ENCODE measurements at places on chromosomes 11 and 22. TPM values are rescaled to one million over a fixed set of nuclear protein-coding genes. Genes with fewer than 3 reads are reported as not detected.

GRCh38 chr22:46547179-46547882, 9.9 kb upstream of the CELSR1 start:
- DNase-seq, result peak; percentile 54

- no peak for DNase-seq
Observed at GRCh38 chr11:108218912-108219783, 3.3 kb downstream of the NPAT start.

GRCh38 chr22:45504373-45505341, 2.0 kb downstream of the FBLN1 start:
- DNase-seq, result peak; percentile 64

DNA sequence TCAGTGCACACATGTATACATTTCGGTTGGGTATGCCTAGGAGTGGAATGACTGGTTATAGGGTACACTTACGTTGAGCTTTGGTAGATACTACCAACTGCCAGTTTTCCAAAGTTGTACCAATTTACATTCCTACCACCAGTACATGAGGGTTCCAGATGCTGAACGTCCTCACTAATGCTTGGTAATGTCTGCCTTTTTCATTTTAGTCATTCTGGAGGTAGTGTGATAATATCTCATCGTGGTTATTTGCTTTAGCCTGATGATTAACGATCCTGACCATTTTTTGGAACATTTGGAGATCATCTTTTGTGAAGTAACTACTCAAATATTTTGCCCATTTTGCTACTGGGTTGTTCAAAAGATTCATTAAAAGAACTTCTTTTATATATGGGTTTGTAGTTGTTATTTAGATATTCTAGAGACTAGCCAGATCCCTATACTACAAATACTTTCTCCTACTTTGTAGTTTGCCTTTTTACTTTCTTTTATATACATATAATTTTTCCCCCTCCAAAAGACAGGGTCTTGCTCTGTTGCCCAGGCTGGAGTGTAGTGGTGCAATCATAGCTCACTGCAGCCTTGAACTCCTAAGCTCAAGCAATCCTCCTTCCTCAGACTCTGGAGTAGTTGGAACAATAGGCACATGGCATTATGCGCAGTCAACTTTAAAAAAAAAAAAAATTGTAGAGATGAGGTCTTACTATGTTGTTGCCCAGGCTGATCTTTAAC, 62.1 kb downstream of the RBFOX2 start:
- peak; percentile 41 for DNase-seq

GRCh38 chr11:116646191-116646590, 126.6 kb downstream of the BUD13 start:
- DNase-seq, result no peak

DNA sequence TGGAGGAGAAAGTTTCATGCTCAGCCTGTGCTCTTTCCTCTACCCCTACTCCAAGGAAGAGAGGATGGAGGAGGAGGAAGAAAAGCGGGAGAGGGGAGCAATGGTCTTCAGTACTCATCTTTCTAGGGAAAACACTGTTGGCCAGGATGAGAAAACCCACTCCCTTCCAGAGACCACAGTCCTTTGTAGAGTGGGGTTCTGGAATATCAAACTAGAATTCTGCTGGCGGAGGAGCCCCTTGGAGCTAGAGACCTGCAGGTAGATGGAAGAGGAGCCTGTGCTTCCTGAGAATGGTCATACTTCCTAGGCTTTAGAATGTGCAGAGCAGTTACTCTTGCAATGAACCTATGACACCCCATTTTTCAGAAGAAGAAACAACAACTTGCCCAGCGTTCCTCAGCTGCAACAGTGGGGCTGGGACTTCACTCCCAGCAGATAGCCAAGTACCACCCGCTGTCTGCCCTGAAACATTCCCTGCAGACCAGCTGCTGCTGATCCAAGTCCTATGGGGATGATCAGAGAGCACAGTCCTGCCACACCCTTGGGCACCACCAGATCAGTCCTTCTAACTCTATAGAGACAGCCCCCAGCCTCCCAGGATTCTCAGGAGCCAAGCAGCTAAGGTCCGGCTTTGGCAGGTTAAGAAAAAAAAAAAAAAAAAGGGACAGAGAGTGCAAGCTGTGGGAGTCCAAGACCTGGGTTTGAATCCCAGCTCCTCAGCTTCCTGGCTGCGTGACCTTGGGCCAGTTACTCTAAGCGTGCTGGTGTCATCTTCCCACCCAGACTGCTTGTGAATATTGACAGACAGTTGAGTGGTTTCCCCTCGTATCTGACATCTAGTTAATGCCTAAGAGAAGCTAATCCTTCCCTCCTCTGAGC, 664 bp downstream of the PTGDR2 start:
- DNase-seq, result no peak

DNA sequence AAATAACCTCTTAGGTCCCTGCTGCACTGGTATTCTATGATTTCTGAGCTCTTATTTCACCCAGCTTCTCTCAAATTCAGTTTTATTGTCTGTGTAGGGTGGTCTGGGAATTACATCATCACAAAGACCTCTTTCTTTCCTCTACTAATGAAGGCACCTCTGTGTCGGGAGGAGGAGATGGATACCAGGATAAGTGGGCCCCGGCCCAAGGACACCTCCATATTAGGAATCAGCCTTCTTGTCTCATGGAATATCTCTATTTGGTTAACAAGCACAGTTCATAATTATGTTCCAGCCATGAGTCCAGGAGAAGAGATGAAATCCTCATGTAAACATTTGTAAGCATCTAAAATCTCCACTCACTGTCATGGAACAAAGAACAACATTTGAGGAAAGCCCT, 9.4 kb downstream of the PARVA start:
- no peak for DNase-seq

DNA sequence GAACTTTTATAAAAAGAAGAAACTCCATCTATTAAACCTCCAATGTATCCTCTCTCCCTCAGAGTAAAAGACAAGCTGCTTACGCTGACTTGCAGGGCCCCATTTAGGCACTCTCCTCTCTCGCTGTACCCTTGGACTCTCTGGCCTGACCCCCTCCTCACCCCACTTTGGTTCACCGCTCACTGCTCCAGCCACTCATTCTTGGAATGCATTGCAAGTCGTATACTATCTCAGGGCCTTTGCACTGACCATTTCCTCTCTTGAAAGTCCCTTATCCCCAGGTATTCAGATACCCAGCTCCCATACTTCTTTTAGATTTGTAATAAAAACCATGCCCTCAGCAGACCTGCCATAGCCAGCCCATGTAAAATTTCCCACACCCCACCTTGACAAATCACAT, 139.6 kb downstream of the DBX1 start:
- DNase-seq, result no peak

DNA sequence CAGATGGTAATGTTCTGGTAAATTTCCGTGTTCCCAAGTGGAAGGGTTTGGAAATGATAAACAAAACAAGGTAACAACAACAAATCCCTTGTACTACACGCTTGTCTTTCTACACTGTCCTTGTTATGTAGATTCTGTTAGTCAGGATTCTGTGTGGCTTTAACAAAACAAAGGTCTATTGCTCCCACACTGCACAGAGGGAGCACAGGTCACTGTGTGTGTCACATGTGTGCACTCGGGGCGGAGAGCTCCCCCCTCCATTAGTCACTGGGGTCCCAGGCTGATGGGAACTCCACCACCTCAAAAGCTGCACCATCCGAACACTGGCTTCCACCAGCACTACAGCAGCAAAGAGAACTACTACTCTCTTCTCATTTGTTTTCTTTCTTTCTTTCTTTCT, 227.9 kb downstream of the NTM start:
- DNase-seq, result no peak

GRCh38 chr22:36571991-36572390, 43.0 kb upstream of the EIF3D start:
- DNase-seq, result peak; percentile 29

- DNase-seq, result no peak
Observed at GRCh38 chr11:5937868-5938602, 4.0 kb upstream of the OR56A3 start.

GRCh38 chr11:22699388-22699787, 33.0 kb downstream of the GAS2 start:
- DNase-seq, result no peak

- DNase-seq, result peak; percentile 24
Observed at GRCh38 chr11:83097429-83098075, 25.9 kb upstream of the RAB30 start.

DNA sequence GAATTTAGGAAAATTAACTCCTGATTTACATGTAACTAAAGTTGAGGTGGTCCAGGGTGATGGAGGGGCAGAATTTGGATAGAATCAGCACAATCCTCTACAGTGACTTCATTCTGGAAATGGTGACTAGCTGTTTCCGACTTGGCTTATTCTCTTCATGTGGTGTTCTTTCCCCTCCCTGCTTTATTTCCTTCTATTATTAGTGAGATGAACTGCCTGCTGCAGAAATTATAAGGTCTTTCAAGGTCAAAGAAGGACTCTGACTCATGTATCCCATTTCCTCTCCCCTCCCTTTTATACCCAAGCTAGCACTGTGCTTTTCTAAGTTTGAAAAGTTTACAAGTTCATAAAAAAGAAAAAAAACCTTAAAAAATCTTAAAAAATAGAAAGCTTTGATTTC, 12.2 kb upstream of the MRPL17 start:
- peak; percentile 50 for DNase-seq

DNA sequence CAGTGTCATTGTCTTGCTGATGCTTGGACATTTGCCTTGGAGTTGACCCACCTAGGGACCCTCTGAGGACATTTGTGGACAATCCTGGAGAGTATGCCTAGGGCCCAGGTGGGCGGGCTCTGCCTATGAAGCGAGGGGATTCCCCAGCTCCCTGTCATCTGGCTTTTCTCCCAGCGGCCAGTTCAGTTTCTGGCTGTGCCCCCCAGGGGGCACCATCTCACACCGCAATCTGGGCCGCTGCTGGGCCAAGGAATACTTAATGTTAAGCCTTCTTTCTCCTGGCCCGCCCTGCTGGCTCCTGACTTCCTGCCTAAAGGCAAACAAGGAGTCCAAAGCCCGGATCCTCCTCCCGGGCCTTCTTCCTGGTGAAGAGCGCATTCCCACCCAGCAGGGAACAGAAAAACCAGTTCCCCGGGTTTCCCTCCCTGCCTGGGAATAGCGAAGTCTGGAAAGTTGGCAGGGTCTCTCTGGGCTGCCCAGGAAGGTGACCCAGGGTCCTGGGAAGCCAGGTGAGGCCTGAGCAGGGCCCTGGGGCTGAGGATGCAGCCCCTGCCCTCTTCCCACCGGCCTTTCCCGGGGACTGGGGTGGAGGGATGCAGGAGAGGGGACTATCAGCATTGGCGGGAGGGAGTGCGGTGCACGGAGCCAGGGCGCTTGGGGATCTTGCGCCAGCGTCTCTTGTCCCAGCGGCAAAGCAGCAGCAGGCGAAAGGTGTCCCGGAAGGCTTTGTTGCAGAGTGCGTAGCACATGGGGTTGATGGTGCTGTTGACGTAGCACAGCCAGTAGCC, 11.9 kb downstream of the CHRM1 start:
- peak; percentile 70 for DNase-seq

DNA sequence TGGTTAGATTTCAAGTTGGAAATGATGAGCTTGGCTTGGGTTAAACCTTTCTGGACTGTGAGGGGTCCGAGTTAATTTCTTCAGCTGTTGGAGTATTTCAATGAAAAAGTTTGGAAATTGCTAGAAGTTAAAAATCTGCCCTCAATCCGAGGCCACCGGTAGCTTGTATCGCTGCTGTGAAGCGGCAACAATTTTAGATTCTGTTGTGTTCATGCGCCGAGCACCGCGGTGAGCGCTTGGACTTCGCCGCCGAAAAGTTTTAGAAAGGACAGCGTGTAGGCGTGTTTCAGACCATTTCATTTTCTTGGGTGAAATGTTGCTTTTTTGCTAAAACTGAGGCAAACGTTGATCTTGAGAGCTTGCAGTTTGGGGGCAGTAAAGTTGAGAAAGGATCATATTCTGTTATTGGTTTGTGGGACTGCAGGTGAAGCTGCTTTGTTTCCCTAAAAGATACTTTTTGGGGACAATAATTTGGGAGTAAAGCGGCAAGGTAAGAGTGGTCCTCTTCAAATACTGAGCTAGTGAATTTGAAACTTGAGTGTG, 928 bp downstream of the FBXO7 start:
- no peak for DNase-seq

DNA sequence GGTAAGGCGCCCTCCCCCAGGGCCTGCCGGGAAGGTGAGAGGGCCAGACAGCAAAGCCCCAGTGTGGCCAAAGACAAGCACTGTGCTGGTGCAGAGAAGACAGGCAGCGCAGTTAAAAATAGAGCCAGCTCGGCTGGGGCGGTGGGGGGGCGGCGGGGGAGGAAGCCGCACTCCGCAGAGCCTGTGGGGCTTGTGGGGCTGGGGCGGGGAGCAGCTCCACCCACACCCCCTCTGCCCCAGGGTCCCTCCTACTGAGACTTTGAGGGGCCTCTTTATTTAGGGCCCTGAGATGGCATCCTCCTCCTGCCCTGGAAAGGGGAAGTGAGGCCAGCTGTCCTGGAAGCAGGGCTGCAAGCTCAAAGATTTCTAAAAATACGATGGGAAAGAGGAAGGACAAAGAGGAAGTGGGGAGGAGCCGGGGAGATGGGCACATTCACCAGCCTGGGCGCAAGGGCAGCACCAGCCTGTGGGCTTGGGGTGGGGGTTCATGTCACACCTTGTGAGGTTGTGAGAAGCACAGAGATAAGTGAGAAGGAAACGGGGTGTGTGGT, 2.6 kb downstream of the CYTH4 start:
- no peak for DNase-seq

DNA sequence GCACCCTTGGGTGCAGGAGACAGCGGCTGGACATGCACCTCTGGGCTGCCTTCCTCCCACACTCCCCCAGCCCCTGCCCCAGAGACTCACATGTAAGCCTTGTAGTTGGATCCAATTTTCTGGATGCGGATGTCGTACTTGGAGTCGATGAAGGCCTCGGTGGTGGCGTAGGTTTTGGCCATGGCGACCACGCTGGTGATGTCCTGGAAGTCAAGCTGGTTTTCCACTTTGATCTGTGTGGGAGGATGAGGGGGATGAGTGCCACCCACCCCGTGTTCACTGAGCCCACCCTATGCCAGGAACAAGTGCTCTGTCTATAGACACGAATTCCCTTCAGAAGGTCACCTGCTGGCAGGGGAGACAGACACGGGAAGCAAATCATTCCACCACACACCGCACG, 66.9 kb downstream of the FBXO7 start:
- no peak for DNase-seq

GRCh38 chr22:36510966-36511881, 4.4 kb upstream of the FOXRED2 start:
- peak; percentile 57 for DNase-seq

- DNase-seq, result peak; percentile 99
Observed at GRCh38 chr11:126268708-126269579, at the start of the genes FOXRED1 and SRPRA. TSS of gene FOXRED1 (plus strand) at chr11:126269154. CDS start at chr11:126269207, 53 bp downstream. TSS of gene SRPRA (minus strand) at chr11:126268895. CDS start at chr11:126268804, 91 bp downstream.

Gene ZFPL1
- 28.9 TPM for total RNA-seq

Gene RAG1
- total RNA-seq, result 0.32 TPM

Gene SMTNL1
- total RNA-seq, result not detected

Gene SLC39A13
- total RNA-seq, result 73.0 TPM

Gene MLC1
- under 0.01 TPM for total RNA-seq

Gene TEX12
- 0.32 TPM for total RNA-seq

Gene NCF4
- total RNA-seq, result not detected

Gene SLC35E4
- total RNA-seq, result 8.2 TPM

Gene CARNS1
- not detected for total RNA-seq

Gene SHANK2
- total RNA-seq, result 0.86 TPM

Gene EIF3F
- 216 TPM for total RNA-seq

Gene SNX15
- 14.5 TPM for total RNA-seq

Gene WT1
- total RNA-seq, result 16.4 TPM

Data from fibroblast of villous mesenchyme (primary cell).